ENCODE measurements at places on chromosomes 16 and 17. TPM values are rescaled to one million over a fixed set of nuclear protein-coding genes. Genes with fewer than 3 reads are reported as not detected.

The TP53TG3F gene
- not detected for total RNA-seq

The CD2BP2 gene
- total RNA-seq: 84.6 TPM

The CFDP1 gene
- total RNA-seq: 55.6 TPM

The CEP112 gene
- total RNA-seq: 6.3 TPM

DNA sequence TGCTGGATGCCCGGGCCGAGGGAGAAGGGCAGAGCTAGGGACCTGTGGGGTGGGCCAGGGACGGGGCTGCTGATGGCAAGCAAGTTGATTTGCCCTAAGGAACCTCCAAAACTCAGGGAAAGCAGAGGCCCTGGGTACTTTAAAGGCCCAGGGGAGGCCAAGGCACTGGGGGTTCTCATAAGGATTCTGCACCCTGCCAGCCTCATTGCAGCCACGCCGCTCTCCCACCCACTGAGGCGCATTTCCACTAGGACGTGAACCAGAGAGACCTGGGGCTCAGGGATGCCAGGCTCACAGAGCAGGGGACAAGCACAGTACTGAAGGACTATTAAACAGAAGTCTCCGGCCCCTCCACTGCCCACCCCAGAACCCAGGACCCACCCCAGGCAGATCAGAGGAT lies 39.4 kb upstream of the RBFOX3 start:
- no peaks in the 10 kb centered on the region for H3K4me1 ChIP-seq
- no peak for DNase-seq
- H3K27me3 ChIP-seq: peaks cover 88% of the 10 kb centered on the region
- no peaks in the 10 kb centered on the region for H3K36me3 ChIP-seq

- H3K4me1 ChIP-seq: no peaks in the 10 kb centered on the region
- H3K4me3 ChIP-seq: no peak overlapping the region
- DNase-seq: no peak
- H3K27ac ChIP-seq: no peak overlapping the region
- H3K36me3 ChIP-seq: no peaks in the 10 kb centered on the region
- H3K27me3 ChIP-seq: peaks cover 20% of the 10 kb centered on the region
Observed at GRCh38 chr16:25912321-25912720, 220.6 kb downstream of the HS3ST4 start.

- H3K27me3 ChIP-seq: no peaks in the 10 kb centered on the region
- DNase-seq: no peak
- no peak overlapping the region for H3K27ac ChIP-seq
- H3K4me3 ChIP-seq: no peak overlapping the region
Observed at GRCh38 chr17:2034806-2035540, 5.0 kb downstream of the DPH1 start.

DNA sequence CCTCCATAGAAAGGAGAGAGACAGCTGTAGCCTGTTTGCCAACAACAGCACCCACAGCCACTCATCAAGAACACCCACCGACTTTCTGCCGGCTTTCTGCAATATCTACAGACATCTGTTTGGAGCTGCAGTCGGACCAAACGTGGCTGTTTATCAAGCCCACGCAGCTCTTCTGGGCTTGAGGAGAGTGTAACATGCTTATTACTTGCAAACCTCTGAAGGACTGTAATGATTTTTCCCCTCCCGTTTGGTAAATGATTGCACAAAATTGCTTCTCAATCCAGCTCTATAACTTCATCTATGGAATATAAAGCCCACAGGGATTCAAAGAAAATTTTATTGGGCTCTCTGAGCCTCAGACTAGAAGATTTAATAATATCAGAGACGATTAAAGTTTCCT lies 100.5 kb downstream of the VAT1L start:
- H3K27me3 ChIP-seq: peaks cover 33% of the 10 kb centered on the region
- no peak overlapping the region for H3K27ac ChIP-seq
- no peaks in the 10 kb centered on the region for H3K4me1 ChIP-seq
- no peak for DNase-seq
- no peak overlapping the region for H3K4me3 ChIP-seq
- no peaks in the 10 kb centered on the region for H3K36me3 ChIP-seq

DNA sequence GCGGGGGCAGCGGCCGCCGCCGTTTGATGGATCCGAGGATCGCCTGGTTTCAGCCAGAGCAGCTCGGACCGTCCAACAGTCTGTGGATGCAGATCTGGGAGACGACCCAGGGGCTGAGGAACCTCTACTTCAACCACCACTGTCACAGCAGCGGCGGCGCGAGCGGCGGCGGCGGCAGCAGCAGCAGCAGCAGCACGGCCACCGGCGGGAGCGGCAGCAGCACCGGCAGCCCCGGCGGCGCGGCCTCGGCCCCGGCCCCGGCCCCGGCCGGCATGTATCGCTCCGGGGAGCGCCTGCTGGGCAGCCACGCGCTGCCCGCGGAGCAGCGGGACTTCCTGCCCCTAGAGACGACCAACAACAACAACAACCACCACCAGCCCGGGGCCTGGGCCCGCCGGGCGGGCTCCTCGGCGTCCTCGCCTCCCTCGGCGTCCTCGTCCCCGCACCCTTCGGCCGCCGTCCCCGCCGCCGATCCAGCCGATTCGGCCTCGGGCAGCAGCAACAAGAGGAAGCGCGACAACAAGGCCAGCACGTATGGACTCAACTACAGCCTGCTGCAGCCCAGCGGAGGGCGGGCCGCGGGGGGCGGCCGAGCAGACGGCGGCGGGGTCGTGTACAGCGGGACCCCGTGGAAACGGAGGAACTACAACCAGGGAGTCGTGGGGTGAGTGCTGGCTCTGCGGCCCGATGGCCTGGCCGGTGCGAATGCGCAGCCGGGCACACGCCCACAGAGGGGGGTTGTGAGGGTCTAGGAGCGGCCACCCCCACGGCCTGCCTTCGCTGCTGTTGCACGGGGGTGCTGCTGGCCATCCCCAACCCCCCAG lies 702 bp downstream of the TENT4B start:
- no peaks in the 10 kb centered on the region for H3K36me3 ChIP-seq
- peak overlapping the region; percentile 75 for H3K4me3 ChIP-seq
- DNase-seq: no peak

DNA sequence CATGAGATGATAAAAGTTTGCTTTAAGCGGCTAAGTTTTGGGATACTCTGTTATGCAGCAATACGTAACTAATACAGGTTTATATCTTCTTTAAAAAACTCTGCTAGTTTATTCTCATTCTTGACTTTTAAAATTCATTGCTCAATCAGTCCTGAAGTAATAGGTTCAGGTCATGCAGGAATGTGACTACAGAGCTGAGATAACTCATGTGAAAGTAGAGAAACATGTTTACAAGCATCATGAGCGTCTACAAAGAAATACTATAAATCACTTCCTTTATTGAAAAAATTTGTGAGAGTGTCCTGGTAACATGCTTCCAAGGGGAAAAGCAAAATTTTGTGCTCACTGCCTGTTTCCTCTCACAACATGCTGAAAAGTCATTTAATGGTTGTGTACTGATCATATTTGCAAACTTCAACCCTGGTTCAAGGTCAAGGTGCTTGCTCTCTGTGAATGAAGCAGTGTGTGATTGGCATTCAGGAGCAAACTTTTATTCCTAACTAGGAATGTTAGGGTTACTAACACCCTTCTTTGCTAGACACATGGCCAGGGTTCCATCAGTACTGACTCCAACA lies 12.5 kb upstream of the TMIGD1 start:
- no peaks in the 10 kb centered on the region for H3K36me3 ChIP-seq
- H3K4me1 ChIP-seq: peaks cover 49% of the 10 kb centered on the region
- H3K27me3 ChIP-seq: no peaks in the 10 kb centered on the region
- H3K27ac ChIP-seq: peak overlapping the region; percentile 96
- no peak overlapping the region for H3K4me3 ChIP-seq
- DNase-seq: peak; percentile 63
